ENCODE measurements at places on chromosomes 3 and 15.

DNA sequence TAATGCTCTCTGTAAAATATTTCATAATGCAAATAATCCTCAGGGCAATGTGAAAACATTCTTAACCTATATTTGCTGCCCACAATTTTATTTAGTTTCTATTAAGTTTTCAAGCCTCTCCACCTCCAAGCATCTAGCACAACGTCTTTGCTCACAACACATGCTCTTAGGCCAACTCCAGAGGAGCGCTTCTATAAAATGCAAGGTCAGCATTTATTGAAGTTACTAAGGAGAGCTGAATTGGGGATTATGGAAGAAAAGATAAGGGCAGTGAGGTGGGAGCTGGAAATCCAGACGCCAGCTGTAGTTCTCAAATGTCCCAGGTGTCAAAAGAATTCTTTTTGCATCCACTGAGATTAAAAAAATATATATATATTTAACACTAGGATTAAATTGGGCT lies 996 bp downstream of the RABL3 start:
- H3K27ac ChIP-seq, result peak overlapping the region; percentile 89
- H3K36me3 ChIP-seq, result peaks cover 16% of the 10 kb centered on the region
- H3K4me1 ChIP-seq, result peaks cover 22% of the 10 kb centered on the region

DNA sequence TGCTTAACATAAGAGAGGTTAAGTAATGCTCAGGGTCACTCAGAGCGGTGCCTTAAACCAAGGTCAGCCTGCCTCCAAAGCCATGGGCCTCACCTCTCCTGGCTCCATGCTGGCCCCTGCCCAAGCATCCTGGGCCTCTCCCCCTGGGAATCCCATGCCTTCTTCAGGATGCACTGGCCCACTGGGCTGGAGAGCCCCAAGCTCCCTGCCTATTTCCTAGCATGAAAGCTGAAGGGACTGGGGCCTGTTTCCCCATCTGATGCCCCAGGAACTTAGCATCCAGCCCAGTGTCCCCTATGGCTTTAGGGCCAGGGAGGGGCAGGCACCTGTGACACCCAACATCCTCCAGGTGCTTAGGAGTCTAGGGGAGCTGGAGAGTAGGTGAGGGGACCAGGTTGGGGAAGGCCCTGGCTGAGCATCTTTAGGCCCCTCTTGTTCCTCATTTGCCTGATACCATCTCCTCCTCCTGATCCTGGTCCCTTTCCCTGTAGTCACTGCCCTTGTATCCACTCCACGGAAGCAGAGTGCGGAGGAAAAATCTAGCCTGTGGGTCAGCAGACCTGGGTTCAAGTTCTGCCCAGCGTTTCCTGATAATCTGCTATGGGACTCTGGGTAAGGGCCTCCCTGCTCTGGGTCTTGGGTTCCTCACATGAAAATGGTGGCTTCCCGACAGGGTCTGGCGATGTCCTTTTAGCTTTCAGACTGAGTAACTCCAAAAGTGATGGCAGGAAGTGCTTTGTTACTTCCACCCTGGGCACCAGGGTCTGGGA lies 28.6 kb downstream of the EHD4 start:
- no peaks in the 10 kb centered on the region for H3K27me3 ChIP-seq
- no peak overlapping the region for H3K4me3 ChIP-seq
- DNase-seq, result no peak
- peaks cover 31% of the 10 kb centered on the region for H3K4me1 ChIP-seq
- no peak overlapping the region for H3K27ac ChIP-seq

- peak overlapping the region; percentile 67 for H3K4me3 ChIP-seq
- H3K27ac ChIP-seq, result peak overlapping the region; percentile 99
- H3K4me1 ChIP-seq, result peaks cover 85% of the 10 kb centered on the region
- DNase-seq, result peak; percentile 56
These were observed 128.3 kb upstream of the BHLHE40 start for GRCh38 chr3:4850928-4851265.

GRCh38 chr3:132625613-132626012 lies 28.5 kb downstream of the ACKR4 start:
- H3K36me3 ChIP-seq, result peaks cover 23% of the 10 kb centered on the region
- H3K27ac ChIP-seq, result no peak overlapping the region
- H3K4me3 ChIP-seq, result no peak overlapping the region
- peaks cover 7% of the 10 kb centered on the region for H3K4me1 ChIP-seq

- H3K4me3 ChIP-seq, result peak overlapping the region; percentile 84
- peak overlapping the region; percentile 88 for H3K27ac ChIP-seq
- peaks cover 4% of the 10 kb centered on the region for H3K27me3 ChIP-seq
- H3K36me3 ChIP-seq, result peaks cover 14% of the 10 kb centered on the region
- peaks cover 68% of the 10 kb centered on the region for H3K4me1 ChIP-seq
These were observed 72.6 kb upstream of the TNFSF10 start for GRCh38 chr3:172595664-172596393.

DNA sequence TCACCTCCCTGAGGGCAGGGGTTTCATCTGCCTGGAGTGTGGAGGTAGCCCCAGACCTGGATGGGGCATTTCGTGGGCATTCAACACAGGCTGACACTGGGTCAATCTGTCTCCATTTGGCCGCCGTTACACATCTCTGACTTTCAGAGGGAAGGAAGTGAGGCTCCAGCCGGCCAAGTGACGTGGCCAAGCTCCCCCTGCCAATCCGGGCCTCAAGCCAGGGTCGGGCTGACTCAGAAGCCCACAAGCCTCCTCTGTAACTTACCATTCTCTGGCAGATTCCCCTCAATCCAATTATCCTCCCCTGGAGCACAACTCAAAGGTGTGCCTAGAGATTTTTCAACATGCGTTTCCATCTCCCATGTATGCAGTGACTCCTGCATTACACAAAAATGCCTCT lies 227.6 kb downstream of the KLF13 start:
- H3K27ac ChIP-seq, result no peak overlapping the region
- no peaks in the 10 kb centered on the region for H3K4me1 ChIP-seq
- H3K27me3 ChIP-seq, result peaks cover 2% of the 10 kb centered on the region
- DNase-seq, result no peak
- H3K36me3 ChIP-seq, result no peaks in the 10 kb centered on the region

- no peaks in the 10 kb centered on the region for H3K4me1 ChIP-seq
- peaks cover 14% of the 10 kb centered on the region for H3K27me3 ChIP-seq
- no peaks in the 10 kb centered on the region for H3K36me3 ChIP-seq
- H3K27ac ChIP-seq, result no peak overlapping the region
These were observed 10.5 kb upstream of the BUB1B start for GRCh38 chr15:40150163-40150925.

DNA sequence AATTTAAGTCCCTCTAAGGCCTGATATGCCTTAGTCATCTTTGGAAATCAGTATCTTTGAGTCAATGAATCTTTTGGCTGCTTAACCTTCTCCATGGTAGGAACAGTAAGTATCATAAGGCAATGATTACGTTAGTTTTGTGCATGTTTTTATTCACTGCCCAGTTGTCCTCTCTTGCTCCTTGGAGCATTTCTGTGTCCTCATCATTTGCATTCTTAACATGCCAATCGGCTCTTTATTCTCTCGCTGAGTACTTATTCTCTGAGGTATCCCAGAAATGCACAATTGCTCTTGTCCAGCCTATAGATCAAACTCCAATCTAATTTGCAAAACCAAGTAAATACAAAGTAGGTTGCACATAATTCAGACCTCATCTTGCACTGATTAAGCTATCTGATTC lies 405.0 kb upstream of the IL12A start:
- no peaks in the 10 kb centered on the region for H3K4me1 ChIP-seq
- H3K36me3 ChIP-seq, result no peaks in the 10 kb centered on the region
- H3K27ac ChIP-seq, result no peak overlapping the region
- peaks cover 2% of the 10 kb centered on the region for H3K27me3 ChIP-seq
- H3K4me3 ChIP-seq, result no peak overlapping the region

GRCh38 chr3:29465836-29466235 lies 185.0 kb downstream of the RBMS3 start:
- no peaks in the 10 kb centered on the region for H3K4me1 ChIP-seq
- no peak overlapping the region for H3K27ac ChIP-seq
- H3K36me3 ChIP-seq, result no peaks in the 10 kb centered on the region
- H3K27me3 ChIP-seq, result no peaks in the 10 kb centered on the region
- no peak overlapping the region for H3K4me3 ChIP-seq

DNA sequence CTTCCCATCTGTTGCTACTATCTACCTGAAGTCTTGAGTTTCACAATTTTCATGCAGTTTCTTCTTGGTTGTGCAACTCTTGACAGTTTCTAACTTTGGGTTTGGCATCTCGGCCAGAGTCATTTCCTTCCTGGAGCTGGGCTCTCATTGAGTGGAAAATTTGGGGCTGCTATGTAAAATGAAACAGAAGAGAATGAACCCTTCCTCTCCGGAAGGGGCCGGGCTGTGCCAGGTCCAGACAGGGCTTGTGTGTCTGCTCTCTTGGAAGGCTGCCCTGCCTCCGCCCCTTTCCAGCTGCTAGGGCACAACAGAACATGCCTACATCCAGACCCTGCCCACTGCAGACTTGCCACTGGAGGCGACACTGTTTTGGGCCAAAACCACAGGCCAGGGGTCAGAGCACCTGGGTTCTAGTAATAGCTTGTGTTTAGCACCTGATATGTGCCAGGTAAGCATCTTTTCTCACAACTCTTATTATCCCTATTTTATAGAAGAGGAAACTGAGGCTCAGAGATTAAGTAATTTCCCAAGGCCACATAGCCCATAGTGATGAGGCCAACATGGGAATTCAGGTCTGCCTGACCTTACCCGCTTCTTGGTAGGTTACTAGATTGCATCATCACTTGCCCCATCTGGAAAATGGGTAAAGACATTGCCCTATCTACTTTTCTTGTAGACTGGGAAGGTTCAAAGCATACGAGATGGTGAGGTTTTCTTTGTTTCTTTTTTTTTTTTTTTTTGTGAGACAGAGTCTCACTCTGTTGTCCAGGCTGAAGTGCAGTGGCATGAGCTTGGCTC lies 25.0 kb downstream of the IRAK2 start:
- peaks cover 25% of the 10 kb centered on the region for H3K36me3 ChIP-seq
- peak overlapping the region; percentile 69 for H3K4me3 ChIP-seq
- peak; percentile 44 for DNase-seq
- no peaks in the 10 kb centered on the region for H3K27me3 ChIP-seq

GRCh38 chr15:48360841-48361240 lies 29.6 kb downstream of the DUT start:
- peaks cover 9% of the 10 kb centered on the region for H3K4me1 ChIP-seq
- H3K27ac ChIP-seq, result no peak overlapping the region
- H3K4me3 ChIP-seq, result no peak overlapping the region

DNA sequence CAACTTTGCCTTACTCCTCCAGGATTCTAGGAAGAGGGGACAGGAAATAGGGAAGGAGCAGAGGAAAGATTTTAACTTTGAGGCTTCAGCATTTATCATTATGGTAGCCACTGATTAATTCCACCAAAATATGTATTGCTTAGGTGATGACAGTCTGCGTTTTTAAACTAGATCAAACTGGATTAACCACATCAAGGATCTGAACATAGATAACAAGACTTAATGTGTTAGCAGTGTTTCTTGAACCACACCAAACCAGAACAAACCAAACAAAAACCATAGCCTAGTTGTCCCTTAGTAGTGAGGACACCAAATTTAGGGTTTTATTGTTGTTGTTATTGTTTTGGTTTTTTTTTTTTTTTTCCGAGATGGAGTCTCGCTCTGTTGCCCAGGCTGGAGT lies 113.5 kb upstream of the LMOD3 start:
- DNase-seq, result no peak
- peaks cover under 1% of the 10 kb centered on the region for H3K36me3 ChIP-seq
- H3K4me1 ChIP-seq, result peaks cover 26% of the 10 kb centered on the region

DNA sequence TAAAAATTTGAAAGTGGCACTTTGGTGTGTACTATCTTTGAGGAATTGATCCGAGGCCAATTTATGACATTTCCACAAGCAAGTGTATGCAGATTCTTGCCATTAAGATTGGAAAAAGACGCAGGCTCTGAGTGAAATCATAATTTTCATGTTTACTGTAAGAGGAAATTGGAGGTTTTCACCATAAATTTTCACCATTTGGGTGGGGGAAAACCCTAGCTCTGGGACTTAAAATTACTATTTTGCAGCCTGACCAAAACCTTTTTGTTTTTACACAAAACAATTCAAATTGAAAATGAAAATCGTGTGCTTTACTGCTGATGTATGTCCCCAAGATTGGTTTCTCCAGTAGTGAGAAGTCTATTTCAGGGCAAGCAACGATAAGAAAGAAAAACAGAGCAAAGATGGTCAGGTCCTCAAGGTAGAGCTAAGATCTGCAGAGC lies 282.6 kb downstream of the FOXP1 start:
- H3K4me1 ChIP-seq, result peaks cover 71% of the 10 kb centered on the region
- peak overlapping the region; percentile 52 for H3K4me3 ChIP-seq
- DNase-seq, result no peak
- H3K27me3 ChIP-seq, result peaks cover 55% of the 10 kb centered on the region
- peak overlapping the region; percentile 81 for H3K27ac ChIP-seq

DNA sequence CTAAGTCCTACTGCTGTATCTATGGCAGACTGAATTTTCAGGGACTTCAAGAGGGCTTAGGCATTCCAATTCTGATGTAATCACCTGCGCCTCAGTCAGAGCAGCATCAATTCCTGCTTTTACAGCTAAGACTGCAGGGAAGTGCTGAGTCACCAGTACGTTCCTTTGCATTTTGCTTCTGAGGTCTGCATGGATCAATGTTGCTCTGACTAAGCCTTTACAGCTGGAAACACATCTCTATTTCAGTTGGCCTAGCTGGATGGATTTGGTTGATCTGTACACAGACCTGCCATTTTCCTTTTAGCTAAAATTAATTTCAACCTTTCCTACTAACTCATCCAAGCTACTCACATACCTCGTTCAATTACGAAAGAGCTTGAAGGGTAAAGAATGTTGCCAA lies 51.3 kb downstream of the ETV5 start:
- no peak overlapping the region for H3K27ac ChIP-seq
- peaks cover 13% of the 10 kb centered on the region for H3K4me1 ChIP-seq
- peaks cover 55% of the 10 kb centered on the region for H3K27me3 ChIP-seq
- no peak overlapping the region for H3K4me3 ChIP-seq
- no peak for DNase-seq

DNA sequence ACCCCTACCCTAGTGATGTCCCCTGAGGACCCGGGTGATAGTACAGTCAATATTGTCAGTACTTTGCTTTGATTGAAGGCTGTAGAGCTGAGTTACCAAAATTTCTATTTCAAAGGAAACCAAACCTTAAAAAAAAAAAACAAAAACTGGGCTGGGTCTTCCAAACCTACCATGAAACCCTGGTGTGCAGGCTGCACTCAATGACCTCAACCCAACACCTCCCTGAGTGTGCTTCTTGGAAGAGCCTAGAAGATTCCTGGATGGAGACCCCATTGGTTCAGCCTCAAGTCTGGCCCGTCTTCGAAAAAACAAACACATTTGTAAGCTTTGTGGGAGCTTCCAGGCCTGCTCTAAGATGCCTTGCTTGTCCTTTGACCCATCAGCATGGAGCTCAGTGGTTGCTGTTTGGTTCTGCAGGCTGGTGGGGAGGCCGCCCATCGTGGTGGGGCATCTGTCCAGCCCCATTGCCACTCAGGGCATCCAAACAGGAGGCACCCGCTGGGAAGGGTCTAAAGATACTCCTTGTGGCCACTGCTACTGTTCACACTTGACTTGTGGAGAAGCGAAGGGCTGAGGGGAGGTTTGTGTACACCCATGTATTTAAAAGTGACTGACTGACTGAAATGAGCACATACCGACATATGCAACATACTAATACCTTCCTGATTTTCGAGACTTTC lies 32.2 kb downstream of the CRTAP start:
- no peak overlapping the region for H3K27ac ChIP-seq
- DNase-seq, result no peak
- peaks cover 5% of the 10 kb centered on the region for H3K36me3 ChIP-seq
- H3K4me3 ChIP-seq, result no peak overlapping the region
- H3K27me3 ChIP-seq, result peaks cover 3% of the 10 kb centered on the region
- H3K4me1 ChIP-seq, result no peaks in the 10 kb centered on the region

GRCh38 chr15:66691727-66692126 lies 10.3 kb upstream of the SMAD6 start:
- no peaks in the 10 kb centered on the region for H3K36me3 ChIP-seq
- H3K27ac ChIP-seq, result no peak overlapping the region
- DNase-seq, result no peak
- peaks cover 11% of the 10 kb centered on the region for H3K4me1 ChIP-seq
- no peak overlapping the region for H3K4me3 ChIP-seq

- H3K4me3 ChIP-seq, result peak overlapping the region; percentile 92
- H3K27ac ChIP-seq, result peak overlapping the region; percentile 92
- no peaks in the 10 kb centered on the region for H3K36me3 ChIP-seq
- peaks cover 24% of the 10 kb centered on the region for H3K4me1 ChIP-seq
- DNase-seq, result no peak
These were observed 716 bp upstream of the KLHL24 start for GRCh38 chr3:183634707-183635106.
